ENCODE measurements at places on chromosomes 13 and 19. TPM values are rescaled to one million over a fixed set of nuclear protein-coding genes. Genes with fewer than 3 reads are reported as not detected.

DNA sequence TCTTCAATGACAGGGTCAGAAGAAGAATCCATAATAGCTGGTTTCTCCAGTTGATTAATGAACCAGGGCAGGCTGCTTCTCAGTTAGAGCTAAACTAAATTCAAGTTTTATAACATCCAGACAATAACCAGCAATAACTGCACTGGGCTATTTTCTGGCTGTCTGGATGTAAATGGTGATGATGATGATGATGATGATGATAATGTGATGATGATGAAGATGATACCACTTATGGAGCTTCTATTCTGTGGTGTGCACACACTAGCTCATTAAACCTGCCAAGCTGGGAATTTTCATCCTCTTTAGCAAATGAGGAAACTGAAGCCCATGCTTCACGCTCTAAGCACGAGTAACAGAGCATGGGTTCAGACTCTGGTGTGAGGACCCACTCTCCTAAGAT lies 132.2 kb downstream of the OXGR1 start:
- no peak for DNase-seq

- DNase-seq: no peak
These were observed 572.0 kb downstream of the IRS2 start for GRCh38 chr13:109214393-109214792.

DNA sequence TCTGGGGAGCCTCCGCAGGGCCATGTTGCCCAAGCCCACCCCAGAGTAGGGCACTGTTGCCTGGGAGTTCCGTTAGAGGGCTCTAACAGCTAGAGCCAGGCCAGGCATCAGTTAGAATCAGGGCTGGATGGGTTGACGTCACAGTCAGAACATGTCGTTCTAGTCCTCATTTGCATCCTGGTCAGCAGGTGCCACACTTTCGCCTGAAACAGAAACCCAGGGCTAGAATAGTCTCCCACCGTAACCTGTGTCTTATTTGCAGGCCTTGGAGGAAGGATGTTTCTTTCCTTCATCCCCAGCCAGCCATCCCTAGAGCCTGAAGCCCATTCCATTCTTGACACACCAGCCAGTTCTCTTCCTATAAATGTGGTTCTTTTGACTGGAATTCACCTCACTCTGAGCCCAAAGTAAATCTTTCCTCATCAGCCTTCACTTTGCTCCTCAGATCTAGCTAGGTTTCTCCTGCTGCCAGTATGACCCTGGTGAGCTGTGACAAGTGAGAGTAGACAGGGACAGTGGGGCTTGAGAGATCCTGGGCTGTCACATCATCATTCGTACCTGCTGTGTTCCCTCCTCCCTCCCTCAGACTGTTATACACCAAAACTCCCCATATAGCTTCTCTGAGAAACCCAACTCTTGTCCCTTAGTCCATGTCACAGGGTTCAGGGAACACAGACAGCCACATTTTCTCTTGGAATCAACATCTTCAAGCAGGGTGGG lies 12.2 kb upstream of the CCDC97 start:
- DNase-seq: no peak

DNA sequence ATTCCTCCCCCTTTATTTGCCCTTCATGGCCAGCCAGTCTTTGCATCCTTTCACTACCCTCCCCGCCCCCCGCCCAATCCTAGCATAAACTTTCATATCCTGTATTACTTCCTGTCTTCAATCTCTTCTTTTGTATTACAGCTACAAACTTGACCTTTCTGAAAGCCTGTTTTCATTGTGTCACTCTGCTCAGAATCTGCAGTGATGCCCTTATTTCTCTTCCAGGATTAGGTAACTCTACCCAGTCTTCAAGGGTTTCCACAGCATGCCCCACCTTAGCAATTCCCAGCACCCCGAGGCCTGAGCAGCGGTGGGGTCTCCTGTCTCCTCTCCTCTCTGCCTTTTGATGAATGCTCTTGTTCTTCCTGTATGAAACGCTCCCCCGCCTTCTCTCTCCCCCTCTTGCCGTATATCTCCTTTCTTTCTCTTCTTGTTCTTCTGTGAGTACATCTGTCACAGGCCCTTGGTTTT lies 145.6 kb downstream of the SHISA2 start:
- no peak for DNase-seq

DNA sequence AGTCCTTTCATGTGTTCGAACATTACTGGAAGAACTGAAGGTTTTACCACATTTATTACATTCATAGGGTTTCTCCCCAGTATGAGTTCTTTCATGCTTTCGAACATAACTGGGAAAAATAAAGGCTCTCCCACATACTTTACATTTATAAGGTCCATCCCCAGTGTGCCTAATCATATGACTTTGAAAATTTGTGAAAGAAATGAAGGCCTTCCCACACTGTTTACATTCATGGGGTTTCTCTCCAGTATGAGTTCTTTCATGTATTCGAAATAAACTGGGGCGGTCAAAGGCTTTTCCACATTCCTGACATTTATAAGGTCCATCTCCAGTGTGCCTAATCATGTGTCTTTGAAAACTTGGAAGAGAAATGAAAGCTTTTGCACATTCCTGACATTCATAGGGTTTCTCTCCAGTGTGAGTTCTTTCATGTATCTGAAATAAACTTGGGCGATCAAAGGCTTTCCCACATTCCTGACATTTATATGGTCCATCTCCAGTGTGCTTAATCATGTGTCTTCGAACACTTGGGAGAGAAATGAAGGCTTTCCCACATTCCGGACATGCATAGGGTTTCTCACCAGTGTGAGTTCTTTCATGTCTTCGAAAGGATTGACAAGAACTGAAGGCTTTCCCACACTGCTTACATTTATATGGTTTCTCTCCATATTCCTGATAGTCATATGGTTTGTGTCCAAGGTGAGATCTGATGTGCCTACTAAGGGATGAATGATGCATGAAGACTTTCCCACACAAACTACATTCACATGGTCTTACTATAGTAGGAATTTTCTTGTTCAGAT lies 24.0 kb downstream of the ZNF564 start:
- no peak for DNase-seq

DNA sequence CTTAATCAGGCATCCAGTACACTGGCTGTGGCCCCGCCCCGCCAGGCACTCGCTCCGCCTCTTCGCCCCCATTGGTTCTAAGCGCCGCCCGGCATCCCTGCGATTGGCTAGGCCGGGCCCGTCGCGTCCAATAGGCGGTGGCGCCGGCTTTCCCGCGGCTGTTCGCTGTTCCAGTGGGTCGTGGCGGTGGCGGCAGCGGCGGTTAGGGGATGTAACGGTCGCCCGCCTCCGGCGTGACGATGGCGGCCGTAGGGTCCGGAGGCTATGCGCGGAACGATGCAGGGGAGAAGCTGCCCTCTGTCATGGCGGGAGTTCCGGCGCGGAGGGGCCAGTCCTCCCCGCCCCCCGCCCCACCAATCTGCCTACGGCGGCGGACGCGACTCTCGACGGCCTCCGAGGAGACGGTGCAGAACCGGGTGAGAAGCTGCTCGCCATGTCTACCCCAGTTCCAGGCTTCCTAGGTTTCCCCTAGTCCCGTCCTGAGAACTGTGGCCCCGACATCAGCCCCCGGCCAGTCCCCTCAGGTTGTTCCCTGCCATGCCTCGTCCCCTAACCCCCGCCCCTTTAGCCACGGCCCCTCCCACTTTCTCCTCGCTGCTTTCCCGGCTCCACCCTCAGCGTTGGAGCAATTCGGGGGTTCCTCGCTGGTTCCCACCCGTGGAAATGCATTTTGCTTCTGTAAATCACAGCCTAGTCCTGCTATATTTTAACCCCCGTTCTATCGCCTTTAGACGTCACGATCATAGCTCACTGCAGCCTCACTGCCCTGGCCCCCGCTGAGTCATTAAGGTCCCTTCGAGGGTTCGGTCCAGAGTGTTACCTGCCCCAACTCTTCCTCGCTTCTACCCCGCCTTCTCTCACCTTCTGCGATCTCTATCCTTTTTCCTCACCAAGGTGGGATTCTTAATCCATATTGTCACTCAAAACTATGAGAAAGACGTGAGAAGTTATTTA lies at the start of gene WDR62:
TSS of gene WDR62 (plus strand) at position 165 of the 954 bp plus-strand sequence. CDS start at position 240, 75 bp downstream.
- DNase-seq: peak; percentile 96

DNA sequence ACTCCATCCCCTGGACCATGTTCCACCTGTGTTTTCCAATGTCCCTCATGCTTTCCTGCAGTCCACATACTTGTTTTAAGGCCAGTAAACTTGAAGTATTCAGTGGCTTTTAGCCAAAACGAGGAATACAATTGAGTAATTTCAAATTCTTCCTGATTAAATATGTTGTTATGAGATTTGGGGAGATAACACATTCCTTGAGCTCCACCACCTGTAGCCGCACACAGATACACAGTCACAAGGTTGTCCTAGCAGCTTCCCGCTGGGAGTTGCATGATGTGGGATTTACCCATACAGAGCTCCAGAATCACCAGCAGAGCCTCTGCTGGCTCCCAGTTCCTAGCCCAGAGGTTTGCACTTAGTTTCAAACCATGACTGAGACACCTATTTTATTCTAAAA lies 53.6 kb upstream of the FRY start:
- DNase-seq: no peak

GRCh38 chr19:5214371-5214770 lies 126.2 kb downstream of the PTPRS start:
- DNase-seq: no peak

DNA sequence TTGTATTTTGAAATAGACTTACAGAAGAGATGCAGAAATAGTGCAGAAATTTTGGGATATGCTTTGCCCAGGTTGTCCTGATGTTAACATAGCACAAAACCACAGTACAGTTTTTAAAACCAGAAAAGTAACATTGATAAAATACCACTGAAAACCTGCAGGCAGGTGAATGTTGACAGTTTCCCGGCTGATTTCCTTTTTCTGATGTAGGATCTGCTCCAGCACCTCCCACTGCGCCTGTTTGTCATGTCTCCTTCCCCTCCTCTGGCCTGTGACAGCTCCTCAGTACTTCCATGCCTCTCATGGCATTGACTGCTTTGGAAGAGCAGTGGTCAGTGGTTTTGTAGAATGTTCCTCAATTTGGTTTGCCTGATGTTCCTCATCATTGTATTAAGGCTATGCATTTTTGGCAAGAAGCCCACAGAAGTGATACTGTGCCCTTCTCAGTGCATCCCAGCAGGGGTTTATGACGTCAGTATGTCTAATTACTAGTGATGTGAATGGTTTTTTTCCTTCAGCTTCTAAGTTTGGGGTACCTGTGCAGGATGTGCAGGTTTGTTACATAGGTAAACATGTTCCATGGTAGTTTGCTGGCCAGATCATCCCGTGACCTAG lies 31.0 kb downstream of the TDRD12 start:
- no peak for DNase-seq

GRCh38 chr19:48665786-48666185 lies 7.0 kb downstream of the NTN5 start:
- DNase-seq: no peak

DNA sequence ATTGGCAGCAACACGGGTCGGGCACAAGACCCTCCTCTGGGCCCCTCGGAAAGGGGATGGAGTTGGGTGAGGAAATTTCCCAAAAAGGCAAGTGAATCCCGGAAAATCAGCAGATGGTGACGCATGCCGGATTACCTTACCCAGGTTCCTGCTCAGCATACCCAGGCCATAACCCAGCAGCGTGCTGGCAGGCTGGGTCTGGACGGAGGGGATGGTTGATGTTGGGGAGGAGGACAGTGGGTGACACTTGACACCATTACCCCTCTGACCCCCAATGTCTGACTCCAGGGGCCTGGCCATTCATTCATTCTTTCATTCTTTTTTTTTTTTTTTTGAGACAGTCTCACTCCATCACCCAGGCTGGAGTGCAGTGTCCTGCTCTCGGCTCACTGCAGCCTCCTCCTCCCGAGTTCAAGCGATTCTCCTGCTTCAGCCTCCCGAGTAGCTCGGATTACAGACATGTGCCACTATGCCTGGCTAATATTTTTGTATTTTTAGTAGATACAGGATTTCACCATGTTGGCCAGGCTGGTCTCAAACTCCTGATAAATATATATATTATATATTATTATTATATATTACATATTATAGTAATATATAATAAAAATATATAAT lies 799 bp downstream of the PVR start:
- DNase-seq: no peak

DNA sequence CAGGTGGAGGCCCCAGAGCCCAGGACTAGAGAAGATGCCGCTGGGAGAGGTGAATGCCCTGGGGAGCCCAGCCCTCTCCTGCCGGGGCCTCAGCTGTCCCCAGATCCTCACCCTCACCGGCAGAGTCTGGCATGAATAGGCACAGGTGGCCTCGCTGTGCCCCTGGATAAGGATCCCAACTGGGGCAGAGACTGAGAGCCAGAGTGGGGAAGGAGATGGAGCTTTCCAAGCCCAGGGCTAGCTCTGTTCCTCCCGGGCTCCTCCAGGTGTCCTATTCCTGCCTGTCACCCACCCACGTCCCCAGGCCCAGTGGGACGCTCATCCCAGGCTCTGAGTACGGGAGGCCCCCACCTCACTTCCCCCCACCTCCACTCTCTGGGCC lies 16.5 kb downstream of the PRR36 start:
- DNase-seq: no peak

DNA sequence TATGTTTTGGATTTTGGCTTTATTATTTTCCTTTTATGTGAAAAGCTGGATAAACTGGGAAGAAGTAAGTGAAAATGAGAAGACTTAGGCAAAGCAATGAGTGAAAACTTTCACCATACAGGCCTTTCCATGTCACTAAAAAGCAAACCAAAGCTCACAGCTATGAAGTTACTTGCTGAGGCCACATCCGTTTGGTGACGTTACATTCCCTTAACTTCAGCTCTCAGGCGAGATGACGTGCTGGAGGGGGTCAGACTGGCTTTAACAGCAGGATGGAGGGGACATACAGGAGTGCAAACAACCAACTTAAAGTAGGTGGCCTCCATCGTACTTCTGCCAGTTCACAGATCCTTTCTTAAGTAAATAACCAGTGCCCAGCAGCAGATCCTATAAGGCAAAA lies 522.3 kb downstream of the MYO16 start:
- DNase-seq: no peak

DNA sequence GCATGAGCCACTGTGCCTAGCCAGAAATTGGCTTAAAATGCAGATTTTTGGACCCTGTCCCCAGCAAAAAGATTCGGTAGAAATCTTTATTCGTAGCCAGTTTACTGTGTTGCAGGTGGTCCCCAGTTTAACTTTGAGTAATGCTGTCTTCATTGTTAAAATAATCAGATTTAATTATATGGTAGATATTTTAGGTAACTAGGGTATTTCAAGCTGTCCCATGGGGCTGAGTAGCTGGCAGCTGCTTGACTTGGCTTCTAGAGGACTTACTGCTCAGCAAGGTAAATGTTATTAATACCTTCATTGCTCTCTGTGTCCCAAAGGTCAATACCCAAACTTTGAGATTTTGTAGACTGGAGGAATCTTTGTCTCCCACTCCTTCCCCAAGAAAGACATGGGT lies 21.1 kb downstream of the LSM14A start:
- no peak for DNase-seq

The CERS4 gene
- total RNA-seq: 36.8 TPM

The NALCN gene
- total RNA-seq: not detected

The BCKDHA gene
- 10.9 TPM for total RNA-seq

The RDH8 gene
- total RNA-seq: not detected

The NLRP9 gene
- not detected for total RNA-seq

The TRPC4 gene
- total RNA-seq: not detected

The KLK8 gene
- not detected for total RNA-seq

The CYSLTR2 gene
- total RNA-seq: 15.8 TPM

The FRY gene
- total RNA-seq: 6.1 TPM

The POLD1 gene
- 80.0 TPM for total RNA-seq

The CRLF1 gene
- not detected for total RNA-seq

The KMT2B gene
- total RNA-seq: 137 TPM

The C19orf12 gene
- total RNA-seq: 50.8 TPM

Data from natural killer cell treated with Interleukin-12 subunit alpha and Interleukin-12 subunit beta and Interleukin-15 and Interleukin-18, amount 100 ng/mL, for 72 hours (primary cell).